CD4-positive, alpha-beta T cell treated with Interleukin-15 for 1 hour (primary cell): ENCODE measurements at places on chromosomes 4 and X.
A peak's percentile ranks its signal among the peaks of the same experiment; 100 is the strongest.

- DNase-seq = no peak
These were observed 47.6 kb downstream of the SH3KBP1 start for GRCh38 chrX:19839770-19840254.

DNA sequence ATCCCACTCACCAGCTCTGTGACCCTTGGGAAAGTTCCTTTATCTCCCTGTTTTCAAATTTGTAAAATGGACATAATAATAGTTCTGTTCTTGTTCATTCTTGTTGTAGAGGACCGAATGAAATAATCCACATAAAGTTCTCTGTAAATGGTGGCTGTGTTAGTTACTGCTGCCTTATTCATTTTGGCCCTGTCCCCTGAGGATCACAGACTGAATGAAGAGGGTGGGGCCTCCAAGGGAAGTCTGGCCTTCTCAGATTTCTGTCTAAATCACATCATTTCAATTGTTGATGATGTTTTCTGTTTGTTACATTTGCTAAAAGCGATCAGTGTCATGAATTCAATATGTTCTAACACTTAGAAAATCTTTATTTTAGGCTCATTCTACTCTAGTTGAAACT lies 117.9 kb downstream of the PPEF1 start:
- no peak for DNase-seq

DNA sequence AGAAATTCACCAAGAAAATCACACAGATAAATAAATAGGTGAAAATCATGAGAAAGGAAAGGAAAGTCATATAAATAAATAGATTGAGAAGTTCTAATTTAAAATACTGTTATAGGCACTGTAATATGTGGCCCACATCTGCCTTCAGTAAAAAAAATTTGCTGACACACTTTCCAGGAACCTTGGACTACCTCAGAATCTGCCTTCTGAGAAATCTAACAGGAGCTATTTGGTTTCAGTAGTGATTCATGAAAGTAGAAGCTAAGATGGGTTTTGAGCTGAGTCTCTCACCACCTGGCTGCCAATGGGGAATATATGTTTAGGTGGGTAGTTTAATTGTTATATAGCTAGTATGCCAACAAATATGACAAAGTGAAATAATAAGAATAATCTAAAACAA lies 810.0 kb downstream of the RAB28 start:
- DNase-seq = no peak

DNA sequence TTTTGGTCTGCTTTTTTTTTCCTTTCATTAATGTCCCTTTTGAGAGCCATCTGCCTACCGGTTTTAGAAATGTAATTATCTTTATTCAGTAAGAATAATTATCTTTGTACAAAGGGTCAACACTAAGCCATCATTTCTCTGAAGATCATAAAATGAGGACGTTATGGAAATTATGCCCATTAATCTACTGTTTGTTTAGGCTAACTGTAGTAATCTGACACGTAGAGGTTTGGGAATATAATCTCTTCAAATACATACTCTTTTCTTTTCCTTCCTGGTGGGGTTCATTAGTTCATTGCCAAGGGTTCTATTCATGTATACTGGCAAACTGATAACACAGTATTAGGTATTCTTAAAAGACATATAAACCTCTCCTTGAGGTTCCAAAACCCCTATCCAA lies 3.8 kb upstream of the HSD17B13 start:
- DNase-seq = no peak

DNA sequence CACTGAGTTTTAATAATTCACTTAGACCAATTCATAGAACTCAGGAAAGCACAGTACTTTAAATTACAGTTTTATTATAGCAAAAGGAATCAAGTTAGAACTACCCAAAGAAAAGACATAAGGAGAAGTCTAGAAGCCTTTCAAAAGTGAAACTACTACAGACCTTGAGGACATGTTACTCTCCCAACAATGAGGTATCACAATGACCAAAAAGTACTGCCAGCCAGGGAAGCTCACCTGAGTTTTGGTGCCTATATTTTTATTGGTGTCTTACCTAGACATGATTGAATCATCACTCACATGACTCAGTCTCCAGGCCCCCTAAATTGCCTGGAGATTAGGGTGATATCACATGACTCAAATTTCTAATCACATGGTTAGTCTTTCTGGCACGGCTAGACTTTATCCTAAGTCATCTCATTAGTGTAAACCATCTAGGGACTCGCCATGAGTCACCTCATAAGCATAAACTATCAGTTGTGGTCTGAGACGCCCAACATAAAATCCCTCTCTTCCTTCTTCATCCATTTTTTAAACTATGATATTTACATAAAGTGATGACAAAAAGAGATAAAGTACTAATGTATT lies 372.3 kb downstream of the TMA16 start:
- no peak for DNase-seq

DNA sequence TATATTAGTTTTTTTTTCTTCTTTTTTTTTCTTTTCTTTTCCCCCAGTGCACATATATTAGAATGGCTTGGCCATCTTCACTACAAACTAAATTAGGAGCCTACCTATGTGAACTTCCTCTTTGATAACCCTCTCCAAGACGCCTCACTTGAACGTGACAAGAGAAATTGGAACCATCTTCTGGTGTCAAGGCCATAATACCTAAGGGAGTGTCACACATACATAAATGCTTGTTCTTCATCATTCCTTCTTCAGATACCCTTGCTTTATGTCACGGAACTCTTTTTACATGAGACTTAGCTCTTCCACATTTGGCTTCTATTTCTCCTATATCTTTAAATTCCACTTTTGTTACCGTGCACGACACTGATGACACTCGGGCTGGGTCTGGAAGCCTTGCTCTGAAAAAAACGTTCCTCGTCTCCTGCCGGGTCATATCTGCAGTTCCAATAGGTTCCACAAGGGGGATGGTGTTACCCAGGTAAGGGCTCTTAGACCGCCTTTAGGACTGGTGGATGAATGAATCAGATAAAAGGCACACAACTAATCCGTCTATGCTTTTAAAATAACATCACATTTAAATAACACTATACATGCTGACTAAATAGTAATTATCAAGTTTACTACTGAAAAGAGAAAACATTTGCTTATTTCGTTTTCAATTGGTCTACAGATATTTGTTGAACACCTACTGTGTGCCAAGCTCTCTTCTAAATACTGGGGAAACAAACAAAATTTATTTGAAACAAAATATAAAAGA lies 19.9 kb downstream of the DGAT2L6 start:
- DNase-seq = peak; percentile 49

GRCh38 chrX:42077675-42078074 lies 154.3 kb upstream of the CASK start:
- no peak for DNase-seq

DNA sequence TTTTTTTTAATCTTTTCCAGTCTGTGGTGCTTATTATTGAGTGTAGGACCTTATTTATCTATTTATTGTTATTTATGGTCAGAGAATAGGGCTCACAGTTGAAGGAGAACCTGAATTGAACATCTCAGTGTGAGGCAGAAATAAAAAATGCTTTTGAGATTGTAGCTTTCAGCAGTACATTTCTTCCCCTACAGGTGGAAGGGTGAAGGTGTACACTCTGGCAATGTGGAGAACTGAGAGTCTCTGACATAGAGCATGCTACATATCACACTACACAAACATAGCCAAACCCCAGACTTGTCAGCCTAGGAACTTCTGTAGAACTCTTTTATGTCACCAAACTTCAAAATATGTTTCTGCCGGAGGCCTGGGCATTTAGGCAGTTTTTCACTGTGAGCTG lies 140.2 kb downstream of the STIM2 start:
- DNase-seq = no peak

DNA sequence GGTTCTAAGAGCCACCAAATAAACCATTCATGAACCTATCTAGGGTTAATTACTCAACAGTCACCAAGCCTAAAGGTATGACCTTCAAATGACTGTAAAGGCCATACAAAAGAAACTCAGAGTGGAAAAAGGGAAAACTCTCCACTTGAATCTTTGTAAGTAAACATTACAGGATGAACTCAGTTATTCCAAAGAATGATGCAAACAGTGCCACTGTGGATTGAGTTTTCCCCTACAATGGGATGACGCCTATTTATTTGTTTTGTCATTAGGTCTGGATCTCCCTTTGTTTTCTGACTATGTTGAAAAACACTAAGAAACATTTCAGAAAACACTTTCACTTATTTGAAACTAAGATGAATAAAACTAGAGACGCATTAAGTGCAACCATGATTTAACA lies 12.7 kb downstream of the NUDT6 start:
- DNase-seq = no peak

- DNase-seq = no peak
These were observed at the start of gene FGG for GRCh38 chr4:154612472-154613414. FGG (minus strand) TSS chr4:154612656; CDS start chr4:154612609, 47 bp downstream.

DNA sequence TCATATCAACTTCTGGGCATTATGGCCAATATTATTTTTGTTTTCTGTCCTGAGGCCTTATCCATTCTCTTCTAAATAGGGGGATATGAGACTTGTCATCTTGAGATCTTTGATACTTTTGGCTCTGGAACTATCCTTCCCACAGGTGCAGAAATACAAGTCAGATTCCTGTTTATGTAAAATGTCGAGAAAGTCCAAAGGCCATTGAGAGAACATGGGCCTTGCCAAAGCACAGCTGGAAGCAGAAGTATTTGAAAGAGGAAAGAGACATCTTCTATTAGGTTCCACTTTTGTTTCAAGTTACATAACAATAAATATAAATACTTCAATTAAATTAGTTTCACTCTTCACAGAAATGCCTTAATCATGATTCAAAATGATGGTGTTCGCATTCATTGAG lies 20.8 kb upstream of the PRSS48 start:
- DNase-seq = no peak

GRCh38 chrX:144259054-144259453 lies 375.2 kb downstream of the UBE2NL start:
- no peak for DNase-seq

GRCh38 chr4:168796362-168797106 lies 213.5 kb downstream of the CBR4 start:
- DNase-seq = no peak
